Left hindlimb (tissue), 1 donor: ENCODE measurements at places on chromosomes 1 and 21.

- no peak for DNase-seq
Measured at GRCh38 chr1:92995441-92996430, 34.5 kb upstream of the DIPK1A start.

DNA sequence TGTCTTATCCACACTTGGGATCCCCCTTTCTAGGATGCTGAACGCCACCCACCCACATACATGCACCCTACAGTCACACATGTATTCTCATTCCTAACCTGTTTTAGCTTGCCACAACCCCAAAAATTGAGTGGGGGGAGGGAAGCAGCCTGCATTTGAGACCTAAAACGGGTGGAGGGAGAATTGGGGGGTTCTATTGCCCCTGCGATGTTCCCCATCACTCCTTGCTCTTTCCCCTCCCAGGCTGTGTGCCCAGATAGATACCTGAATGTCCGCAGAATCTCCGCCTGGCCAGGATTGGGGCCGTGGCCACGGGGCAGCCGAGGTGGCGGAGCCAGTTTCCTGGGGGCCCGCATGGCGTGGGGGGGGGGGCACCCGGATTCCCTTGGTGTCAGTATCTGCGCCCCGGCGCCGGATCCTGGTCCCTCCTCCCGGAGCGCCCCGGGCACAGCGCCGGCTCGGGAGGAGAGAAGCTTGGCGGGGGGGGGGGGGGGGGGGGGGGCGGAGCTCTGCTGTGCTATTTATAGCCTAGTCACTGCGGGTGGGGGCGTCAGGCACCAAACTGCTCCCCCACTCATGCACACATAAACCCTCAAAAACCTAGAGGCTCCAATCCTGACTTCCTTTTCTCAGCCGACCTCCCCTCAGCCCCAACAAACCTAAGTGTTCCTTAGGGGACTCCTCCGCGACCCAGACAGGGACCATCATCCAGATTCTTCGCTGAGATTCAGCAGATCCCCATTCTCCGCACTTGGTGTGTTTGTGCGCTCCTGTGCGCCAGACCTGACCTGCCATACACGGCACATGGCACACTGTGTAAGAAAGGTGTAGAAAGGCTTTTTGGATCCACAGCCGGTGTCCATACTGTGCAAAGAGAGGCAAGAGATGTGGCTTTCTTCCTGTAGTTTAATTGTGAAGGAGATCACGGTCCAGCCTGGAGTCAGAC lies 1.9 kb downstream of the ANKRD34A start:
- DNase-seq, result peak; percentile 78

DNA sequence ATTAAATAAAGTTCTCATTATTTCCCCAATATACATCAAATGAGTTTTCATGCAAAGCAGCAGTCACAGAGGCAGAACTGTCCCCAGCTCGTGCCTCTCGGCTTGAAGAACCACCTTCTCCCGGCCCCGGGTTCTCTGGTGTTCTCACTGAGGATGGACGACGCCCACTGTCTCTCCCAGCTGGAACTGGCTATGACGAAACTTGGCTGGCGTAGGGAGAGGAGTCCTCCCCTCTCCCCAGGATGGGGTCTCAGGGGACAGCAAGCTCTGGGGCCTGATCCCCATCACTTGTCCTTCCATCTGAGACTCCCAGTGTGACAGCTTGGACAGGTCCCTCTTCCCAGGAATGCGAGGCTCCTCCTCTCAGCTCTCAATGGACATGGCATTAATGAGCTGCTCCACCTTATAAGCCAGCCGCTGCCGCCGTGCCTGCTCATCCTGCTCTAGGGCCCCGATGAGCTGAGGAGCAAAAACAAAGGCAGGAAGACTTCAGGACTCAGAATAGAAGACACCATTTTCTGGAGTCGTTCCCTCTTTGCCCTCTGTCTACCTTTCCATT lies 116.0 kb upstream of the CD34 start:
- DNase-seq, result no peak

GRCh38 chr1:206472024-206472423 lies 1.7 kb downstream of the IKBKE start:
- no peak for DNase-seq

DNA sequence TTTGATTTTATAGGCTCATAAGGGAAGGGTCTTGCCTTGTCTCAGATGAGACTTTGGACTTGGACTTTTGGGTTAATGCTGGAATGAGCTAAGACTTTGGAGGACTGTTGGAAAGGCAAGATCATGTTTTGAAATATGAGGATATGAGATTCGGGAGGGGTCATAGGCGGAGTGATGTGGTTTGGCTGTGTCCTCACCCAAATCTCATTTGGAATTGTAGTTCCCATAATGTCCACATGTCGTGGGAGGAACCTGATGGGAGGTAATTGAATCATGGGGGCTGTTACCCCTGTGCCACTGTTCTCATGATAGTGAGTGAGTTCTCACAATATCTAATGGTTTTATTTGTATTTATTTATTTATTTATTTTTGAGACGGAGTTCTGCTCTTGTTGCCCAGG lies 6.9 kb upstream of the CSDE1 start:
- DNase-seq, result no peak

GRCh38 chr1:220159041-220159440 lies 65.1 kb downstream of the IARS2 start:
- DNase-seq, result no peak

DNA sequence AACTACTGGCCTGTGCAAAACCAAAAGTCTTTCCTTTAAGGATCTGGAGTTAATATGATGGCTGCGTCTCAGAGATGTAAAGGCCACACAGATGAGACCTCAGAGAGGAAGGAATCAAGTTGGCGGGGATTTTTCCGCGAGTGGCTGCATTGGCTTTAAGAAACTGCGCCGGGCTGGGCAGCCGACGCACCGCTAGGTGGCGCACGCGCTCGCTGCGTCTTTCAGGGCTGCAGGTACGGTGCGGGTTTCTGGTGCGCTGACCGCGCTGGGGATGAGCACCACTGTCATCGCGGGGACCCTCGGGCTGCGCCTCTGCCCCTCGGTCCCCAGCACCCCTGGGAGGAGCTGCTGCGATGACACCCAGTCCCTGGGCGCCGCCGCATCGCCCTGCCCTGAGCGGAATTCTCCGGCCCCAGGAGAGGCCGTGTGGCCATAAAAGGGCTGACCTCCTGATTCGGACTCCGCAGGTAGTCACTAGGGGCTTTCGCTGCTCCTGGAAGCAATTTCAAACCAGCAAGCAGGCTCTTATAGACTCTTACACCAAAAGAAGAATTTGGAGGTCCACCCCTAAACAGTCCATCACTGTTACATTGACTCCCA lies 241.0 kb downstream of the KCNJ6 start:
- no peak for DNase-seq

- DNase-seq, result no peak
Measured at GRCh38 chr1:231855926-231856325, 229.3 kb downstream of the DISC1 start.

DNA sequence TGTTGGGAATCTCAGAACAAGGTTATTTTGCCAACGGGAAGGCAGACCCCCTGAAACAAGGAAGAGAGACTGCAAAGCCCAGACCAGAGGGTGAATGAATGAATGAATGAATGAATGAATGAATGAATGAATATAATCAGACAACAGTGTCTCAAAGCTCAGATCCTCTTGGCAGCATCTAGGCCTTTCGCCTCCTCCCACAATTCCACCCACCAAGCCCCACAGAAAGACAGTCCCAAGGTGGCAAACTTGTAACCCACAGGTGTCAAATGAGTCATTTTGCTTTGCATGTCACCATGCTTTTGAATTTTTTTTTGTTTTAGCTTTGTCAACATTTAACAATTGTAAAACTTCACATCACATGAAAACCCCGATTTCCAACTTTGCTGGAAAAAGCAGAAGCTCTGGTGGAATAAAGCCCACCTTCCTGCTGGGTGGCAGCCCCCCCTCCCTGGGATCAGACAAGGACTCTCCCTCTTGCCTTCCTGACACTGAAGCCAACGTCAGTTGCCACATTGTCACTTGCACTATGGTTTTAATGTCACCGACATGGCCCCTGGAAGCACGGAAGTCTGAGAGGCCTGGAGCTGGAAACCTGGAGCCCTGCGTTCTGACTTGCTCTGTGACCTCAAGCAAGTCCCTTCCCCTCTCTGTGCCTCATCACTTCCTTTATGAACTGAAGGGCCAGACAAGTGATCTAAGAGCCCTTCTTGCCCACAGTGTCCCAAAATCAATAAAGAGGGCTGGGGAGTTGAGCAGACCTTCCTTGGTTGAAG lies 134.6 kb upstream of the RUNX3 start:
- DNase-seq, result no peak

DNA sequence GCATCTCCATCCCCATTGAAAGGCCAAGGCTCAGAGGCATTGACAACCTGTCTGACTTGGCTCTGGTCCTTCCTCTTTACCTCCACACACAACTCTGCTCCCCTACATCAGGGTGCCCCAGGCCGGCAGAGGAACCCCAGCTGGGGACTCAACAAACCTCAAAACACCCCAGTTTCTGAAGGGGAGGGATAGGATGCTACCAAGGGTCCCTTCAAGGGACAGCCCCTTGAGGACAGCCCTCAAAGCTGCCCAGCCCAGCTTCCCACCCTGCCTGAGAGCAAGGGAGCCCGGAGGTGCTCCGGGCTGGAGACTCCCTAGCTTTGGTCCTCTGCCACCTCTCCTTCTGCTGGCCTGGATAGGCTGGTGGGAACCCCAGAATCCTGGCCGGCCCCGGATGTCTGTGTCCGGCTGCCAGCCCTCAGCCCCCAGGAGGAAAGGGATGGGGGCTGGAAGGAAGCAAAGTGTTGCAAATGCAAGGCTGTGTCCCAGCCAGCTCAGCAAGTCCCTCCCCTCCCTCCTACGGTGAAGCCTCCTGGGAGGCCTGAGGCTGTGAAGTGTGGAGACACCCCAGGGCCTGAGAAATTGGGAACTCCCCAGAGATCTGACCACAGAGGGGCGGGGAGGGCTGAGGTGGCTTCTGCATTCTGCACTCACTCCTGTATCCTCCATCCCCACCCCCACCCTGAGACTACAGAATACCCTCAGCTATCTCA lies 1.1 kb upstream of the MARCKSL1 start:
- no peak for DNase-seq

DNA sequence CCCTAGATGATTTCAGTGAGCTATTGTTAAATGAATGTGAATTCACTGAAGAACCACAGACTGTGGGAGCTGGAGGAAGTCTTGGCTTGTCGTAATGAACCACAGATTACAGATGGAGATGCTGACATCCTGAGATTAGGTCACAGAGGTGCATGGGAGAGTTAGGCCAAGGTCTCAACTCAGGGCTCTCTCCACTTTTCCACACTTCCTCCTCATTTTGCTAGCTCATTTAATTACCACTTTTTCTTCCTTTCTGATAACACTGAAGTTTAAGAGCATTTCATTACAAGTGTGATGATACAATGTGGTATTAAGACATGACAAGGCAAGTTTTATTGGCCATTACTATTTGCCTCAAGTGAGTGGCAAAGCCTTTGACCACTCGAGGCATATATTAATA lies 30.8 kb downstream of the ST6GALNAC3 start:
- no peak for DNase-seq

DNA sequence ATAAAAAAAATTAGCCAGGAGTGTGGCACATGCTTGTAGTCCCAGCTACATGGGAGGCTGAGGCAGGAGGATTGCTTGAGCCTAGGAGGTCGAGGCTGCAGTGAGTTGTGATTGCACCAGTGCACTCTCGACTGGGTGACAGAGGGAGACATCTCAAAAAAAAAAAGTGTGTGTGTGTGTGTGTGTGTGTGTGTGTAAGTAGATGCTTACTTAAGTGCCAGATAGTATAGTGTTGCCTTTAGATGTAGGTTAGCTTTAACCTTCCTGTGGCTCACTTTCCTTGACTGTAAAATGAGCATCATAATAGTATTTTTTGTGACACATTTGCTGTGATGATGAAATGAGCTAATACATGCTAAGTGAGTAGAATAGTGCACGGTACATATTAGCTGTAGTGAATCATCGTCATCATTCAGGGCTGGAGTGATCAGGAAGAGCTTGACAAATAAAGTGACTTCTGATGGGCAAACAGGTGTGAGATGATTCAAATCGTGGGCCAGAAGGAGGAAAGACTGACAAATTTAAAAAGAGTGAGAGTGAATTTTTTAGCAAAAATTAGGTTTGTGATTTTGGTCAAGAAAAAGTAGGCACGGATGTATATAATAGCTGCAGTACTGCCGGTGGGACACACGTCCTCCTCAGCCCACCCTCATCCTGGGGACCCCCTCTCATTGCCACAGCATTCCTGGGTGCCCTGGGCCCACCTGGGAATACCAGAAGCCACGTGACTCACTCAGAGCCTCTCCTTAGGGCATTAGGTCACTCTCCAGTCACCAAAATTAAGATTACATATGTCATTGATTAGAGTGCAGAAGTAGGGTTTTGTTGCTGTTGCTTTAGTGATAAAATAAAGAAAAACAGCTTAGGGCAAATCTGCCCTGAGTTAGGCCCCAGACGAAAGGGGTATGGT lies 33.9 kb downstream of the EIF2D start:
- no peak for DNase-seq

- no peak for DNase-seq
Measured at GRCh38 chr1:172699111-172699510, 40.2 kb downstream of the FASLG start.

DNA sequence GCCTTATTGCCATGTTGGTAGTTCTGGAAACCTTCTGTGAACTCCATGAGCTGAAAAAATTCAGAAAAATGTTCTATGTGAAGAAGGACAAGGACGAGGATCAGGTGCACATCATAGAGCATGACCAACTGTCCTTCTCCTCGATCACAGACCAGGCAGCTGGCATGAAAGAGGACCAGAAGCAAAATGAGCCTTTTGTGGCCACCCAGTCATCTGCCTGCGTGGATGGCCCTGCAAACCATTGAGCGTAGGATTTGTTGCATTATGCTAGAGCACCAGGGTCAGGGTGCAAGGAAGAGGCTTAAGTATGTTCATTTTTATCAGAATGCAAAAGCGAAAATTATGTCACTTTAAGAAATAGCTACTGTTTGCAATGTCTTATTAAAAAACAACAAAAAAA lies 57.4 kb downstream of the KCNK1 start:
- DNase-seq, result no peak

- DNase-seq, result no peak
Measured at GRCh38 chr1:58735586-58735985, 35.7 kb upstream of the MYSM1 start.

DNA sequence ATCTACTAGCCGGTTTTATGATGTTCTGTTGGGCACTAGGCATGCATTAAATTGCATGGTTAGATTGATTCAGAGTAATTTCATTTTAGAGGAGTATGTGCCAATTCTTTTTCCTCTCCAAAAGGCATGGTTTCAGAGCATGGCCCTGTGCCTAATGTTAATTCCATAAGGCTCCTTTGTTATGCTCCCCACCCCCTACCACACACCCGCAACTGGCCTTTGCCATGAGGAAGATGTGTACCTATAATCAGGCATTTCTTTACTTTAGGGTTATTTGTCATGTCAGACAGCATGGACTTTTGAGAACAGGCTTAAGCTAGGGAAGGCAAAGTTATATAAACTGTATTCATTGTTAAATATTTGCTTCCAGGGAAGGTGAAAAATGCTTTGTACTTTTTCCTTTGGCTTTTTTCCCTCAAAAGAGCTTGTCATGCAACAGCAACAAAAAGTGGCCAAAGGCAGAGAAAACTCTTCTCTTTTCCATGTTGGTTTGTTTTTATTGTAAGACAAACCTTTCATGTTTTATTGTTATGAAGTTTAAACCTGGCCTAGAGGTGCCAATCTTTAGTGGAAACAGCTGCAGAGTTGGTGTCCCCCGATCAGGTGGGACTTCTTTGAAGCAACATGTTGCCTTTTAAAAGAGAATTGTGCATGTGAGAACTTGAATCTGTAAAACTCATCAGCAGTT lies 24.3 kb upstream of the NBL1 start:
- no peak for DNase-seq
